ENCODE measurements at places on chromosomes 13 and 19.

- no peak for DNase-seq
- no peak overlapping the region for H3K27ac ChIP-seq
- peaks cover 48% of the 10 kb centered on the region for H3K27me3 ChIP-seq
- H3K4me1 ChIP-seq, result peaks cover 7% of the 10 kb centered on the region
- H3K4me3 ChIP-seq, result no peak overlapping the region
- no peaks in the 10 kb centered on the region for H3K36me3 ChIP-seq
Observed at GRCh38 chr19:58536852-58537798, 6.7 kb upstream of the TRIM28 start.

- no peaks in the 10 kb centered on the region for H3K27me3 ChIP-seq
- H3K36me3 ChIP-seq, result no peaks in the 10 kb centered on the region
- no peak overlapping the region for H3K27ac ChIP-seq
- no peak for DNase-seq
Observed at GRCh38 chr13:80504453-80504852, 163.5 kb upstream of the SPRY2 start.

DNA sequence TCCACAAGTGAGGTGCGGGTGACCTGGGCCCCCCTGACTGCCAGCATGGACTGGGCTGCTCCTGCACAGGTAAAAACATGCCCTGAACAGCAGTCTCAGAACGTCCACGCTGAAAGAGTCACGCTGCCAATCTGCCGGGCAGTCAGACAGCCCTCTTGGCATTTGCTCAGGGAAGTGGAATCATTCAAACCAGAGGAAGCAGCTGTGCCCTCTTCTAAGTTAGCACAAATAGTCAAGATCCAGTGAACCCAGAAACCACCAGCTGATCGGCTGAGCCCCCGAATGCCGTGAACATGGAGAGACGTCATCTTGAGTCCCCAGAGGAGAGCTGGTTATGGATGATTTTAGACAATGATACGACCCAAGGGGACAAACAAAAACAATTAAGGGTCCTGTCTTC, 34.4 kb downstream of the KLF2 start:
- no peak for DNase-seq
- H3K36me3 ChIP-seq, result peaks cover 60% of the 10 kb centered on the region
- no peak overlapping the region for H3K4me3 ChIP-seq
- H3K4me1 ChIP-seq, result peaks cover 6% of the 10 kb centered on the region
- no peak overlapping the region for H3K27ac ChIP-seq
- H3K27me3 ChIP-seq, result no peaks in the 10 kb centered on the region

DNA sequence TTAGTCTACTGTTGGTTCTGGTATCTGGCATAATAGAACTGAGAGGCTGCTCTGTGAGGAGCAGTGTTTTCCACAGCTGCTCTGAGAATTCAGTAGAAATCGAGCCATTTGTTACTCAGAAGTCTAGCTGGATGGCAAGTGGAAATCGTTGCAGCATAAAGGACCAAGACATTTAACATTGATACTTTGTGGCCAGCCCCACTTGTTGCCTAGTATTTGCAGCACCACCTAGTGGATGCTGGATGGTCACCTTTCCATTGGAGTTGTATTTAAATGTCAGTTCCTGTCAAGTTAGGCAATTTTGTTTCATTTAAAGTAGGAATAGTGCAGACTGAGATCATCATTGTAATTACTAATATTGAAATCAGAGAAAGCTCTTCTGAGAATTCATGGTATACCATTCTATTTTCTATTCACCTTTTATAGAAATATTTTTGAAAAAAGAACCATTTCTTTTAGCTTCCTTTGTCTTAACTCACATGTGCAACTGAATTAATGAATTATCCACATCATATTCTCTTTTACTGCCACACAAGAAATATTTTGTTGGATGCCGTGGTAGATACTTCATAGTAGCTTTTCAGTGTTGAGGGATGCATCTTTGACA, 64.6 kb downstream of the PDS5B start:
- peaks cover 3% of the 10 kb centered on the region for H3K36me3 ChIP-seq
- peak overlapping the region; percentile 51 for H3K27ac ChIP-seq
- H3K4me1 ChIP-seq, result peaks cover 5% of the 10 kb centered on the region
- DNase-seq, result peak; percentile 74
- no peaks in the 10 kb centered on the region for H3K27me3 ChIP-seq

- peak overlapping the region; percentile 95 for H3K27ac ChIP-seq
- H3K36me3 ChIP-seq, result peaks cover 38% of the 10 kb centered on the region
- DNase-seq, result peak; percentile 93
- no peaks in the 10 kb centered on the region for H3K27me3 ChIP-seq
- H3K4me1 ChIP-seq, result peaks cover 64% of the 10 kb centered on the region
Observed at GRCh38 chr13:110409581-110409992, 102.5 kb downstream of the COL4A2 start.

- H3K27me3 ChIP-seq, result no peaks in the 10 kb centered on the region
- H3K4me3 ChIP-seq, result no peak overlapping the region
- no peak for DNase-seq
Observed at GRCh38 chr19:38686530-38686888, 39.1 kb downstream of the ACTN4 start.

- no peaks in the 10 kb centered on the region for H3K27me3 ChIP-seq
- peak overlapping the region; percentile 95 for H3K4me3 ChIP-seq
- peaks cover 12% of the 10 kb centered on the region for H3K4me1 ChIP-seq
- DNase-seq, result peak; percentile 82
- H3K36me3 ChIP-seq, result no peaks in the 10 kb centered on the region
- peak overlapping the region; percentile 6 for H3K27ac ChIP-seq
Observed at GRCh38 chr13:76885203-76886004, 801 bp downstream of the KCTD12 start.

DNA sequence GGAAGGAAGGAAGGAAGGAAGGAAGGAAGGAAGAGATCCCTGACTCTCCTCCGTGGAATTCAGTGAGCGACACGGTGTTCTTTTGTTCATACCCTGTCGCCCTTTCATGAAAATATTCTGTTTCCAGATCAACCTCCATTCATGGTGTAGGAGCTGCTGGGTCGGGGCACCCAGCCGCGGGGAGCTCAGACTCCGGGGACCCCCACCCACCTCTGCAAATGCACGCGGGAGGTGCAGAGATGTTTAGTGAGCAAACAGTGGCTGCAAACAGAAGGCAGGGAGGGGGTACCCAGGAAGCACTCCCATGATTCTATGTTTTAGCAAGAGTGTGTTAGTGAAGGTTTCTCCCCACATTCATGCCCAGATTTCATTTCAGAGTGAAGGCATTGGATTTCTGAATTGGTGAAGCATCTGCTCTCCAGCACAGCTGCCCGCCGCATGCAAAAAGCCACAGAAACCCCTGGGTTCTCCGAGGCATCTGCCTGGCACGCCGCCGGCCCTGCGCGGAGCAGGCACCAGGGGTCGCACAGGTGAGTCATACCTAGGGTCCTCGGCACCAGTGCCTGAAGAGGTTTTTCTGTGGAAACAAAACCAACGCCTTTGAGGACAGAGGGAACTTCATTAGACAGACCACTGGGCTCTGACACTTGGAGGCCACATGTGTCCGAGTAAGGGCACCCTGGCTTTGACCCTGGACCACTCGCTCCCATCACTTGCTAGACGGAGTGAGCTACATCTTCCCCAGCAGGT, 80.6 kb downstream of the ZNF557 start:
- H3K27ac ChIP-seq, result no peak overlapping the region
- H3K27me3 ChIP-seq, result no peaks in the 10 kb centered on the region
- no peak for DNase-seq
- peaks cover 4% of the 10 kb centered on the region for H3K4me1 ChIP-seq
- H3K36me3 ChIP-seq, result peaks cover 6% of the 10 kb centered on the region

GRCh38 chr13:34478376-34478775, 463.7 kb upstream of the NBEA start:
- H3K36me3 ChIP-seq, result no peaks in the 10 kb centered on the region
- H3K4me3 ChIP-seq, result no peak overlapping the region
- no peak overlapping the region for H3K27ac ChIP-seq
- no peaks in the 10 kb centered on the region for H3K27me3 ChIP-seq
- no peak for DNase-seq
- peaks cover 1% of the 10 kb centered on the region for H3K4me1 ChIP-seq

DNA sequence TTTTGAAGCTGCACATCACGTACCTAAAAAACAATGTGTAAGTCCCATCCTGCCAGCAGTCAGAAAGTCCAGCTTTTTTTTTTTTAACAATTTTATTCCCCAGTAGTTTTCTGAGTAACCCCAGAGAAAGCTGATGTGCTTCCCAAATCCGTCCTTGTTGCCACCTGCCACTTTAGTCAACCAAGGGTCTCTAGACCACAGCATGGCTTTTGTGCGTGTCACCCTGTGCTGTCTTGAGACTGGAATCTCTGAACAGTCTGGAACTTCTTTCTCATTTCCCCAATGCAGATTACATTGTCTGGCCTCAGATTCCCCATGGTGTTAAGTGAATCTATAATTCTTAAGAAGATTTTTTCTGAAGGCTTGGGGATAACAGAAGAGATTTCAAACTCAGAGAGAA, 289.2 kb upstream of the KLF12 start:
- no peaks in the 10 kb centered on the region for H3K4me1 ChIP-seq
- no peak for DNase-seq
- no peaks in the 10 kb centered on the region for H3K27me3 ChIP-seq
- no peak overlapping the region for H3K27ac ChIP-seq

DNA sequence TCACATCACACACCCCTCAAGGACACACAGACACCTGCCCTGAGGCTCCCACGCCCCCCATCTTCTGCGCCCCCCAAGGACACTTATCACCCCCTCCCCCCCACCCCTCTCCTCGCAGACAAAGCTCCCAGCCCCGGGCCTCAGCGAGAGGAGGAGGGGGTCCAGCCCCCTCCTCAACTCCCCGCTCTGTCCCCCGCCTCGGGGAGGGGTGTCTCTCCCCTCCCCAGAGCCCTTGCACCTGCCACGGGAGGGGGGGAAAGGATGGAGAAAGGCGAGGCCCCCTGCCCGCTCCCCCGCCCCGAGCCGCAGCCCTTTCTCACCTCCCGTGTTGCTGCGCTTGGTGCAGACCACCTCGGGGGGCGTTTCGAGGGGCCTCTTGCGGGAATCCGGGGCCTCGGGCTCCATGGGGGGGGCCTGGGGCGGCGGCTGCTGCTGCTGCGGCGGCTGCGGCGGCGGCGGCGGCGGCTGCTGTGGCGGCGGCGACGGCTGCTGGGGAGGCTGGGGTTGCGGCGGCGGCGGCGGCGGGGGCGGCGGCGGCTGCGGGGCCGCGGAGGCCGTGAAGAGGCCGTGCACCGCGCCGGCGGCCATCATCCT, 621 bp downstream of the NOVA2 start:
- H3K36me3 ChIP-seq, result no peaks in the 10 kb centered on the region
- H3K27ac ChIP-seq, result no peak overlapping the region
- no peak for DNase-seq
- H3K4me3 ChIP-seq, result no peak overlapping the region
- H3K27me3 ChIP-seq, result peaks cover 68% of the 10 kb centered on the region

- peak overlapping the region; percentile 27 for H3K27ac ChIP-seq
- H3K4me3 ChIP-seq, result no peak overlapping the region
- peaks cover 5% of the 10 kb centered on the region for H3K36me3 ChIP-seq
- no peaks in the 10 kb centered on the region for H3K27me3 ChIP-seq
- peaks cover 15% of the 10 kb centered on the region for H3K4me1 ChIP-seq
- DNase-seq, result no peak
Observed at GRCh38 chr19:31347354-31347753, 1.9 kb downstream of the TSHZ3 start.

DNA sequence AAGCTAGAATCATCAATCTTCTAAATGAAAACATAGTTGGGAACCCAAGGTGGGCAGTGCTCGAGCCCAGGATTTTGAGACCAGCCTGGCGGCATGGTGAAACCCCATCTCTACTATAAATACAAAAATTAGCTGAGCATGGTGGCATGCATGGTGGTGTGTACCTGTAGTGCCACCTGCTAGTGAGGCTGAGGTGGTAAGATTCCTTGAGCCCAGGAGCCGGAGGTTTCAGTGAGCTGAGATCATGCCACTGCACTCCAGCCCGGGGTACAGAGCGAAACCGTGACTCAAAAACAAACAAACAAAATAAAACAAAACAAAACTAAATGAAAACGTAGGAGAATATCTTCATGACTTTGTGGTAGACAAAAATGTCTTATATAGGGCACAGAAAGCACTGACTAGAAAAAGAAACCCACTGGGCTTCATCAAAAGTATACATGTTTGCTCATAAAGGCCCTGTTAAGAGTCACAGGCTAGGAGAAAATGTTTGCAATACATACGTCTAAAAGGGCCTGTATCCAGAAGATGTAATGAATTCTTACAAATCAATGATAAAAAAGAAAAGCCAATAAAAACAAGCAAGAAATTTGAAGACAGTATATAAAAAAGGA, 353.6 kb downstream of the FGF9 start:
- H3K36me3 ChIP-seq, result no peaks in the 10 kb centered on the region
- no peaks in the 10 kb centered on the region for H3K27me3 ChIP-seq
- H3K4me3 ChIP-seq, result no peak overlapping the region
- no peaks in the 10 kb centered on the region for H3K4me1 ChIP-seq
- no peak for DNase-seq

- no peaks in the 10 kb centered on the region for H3K27me3 ChIP-seq
- H3K4me1 ChIP-seq, result peaks cover 30% of the 10 kb centered on the region
- H3K4me3 ChIP-seq, result no peak overlapping the region
- H3K27ac ChIP-seq, result no peak overlapping the region
- no peak for DNase-seq
Observed at GRCh38 chr13:98521461-98522247, 55.3 kb downstream of the STK24 start.

- peaks cover 31% of the 10 kb centered on the region for H3K4me1 ChIP-seq
- peak; percentile 53 for DNase-seq
- peak overlapping the region; percentile 82 for H3K4me3 ChIP-seq
- peaks cover 3% of the 10 kb centered on the region for H3K27me3 ChIP-seq
- H3K36me3 ChIP-seq, result no peaks in the 10 kb centered on the region
Observed at GRCh38 chr19:15199661-15200552, 888 bp downstream of the NOTCH3 start.

DNA sequence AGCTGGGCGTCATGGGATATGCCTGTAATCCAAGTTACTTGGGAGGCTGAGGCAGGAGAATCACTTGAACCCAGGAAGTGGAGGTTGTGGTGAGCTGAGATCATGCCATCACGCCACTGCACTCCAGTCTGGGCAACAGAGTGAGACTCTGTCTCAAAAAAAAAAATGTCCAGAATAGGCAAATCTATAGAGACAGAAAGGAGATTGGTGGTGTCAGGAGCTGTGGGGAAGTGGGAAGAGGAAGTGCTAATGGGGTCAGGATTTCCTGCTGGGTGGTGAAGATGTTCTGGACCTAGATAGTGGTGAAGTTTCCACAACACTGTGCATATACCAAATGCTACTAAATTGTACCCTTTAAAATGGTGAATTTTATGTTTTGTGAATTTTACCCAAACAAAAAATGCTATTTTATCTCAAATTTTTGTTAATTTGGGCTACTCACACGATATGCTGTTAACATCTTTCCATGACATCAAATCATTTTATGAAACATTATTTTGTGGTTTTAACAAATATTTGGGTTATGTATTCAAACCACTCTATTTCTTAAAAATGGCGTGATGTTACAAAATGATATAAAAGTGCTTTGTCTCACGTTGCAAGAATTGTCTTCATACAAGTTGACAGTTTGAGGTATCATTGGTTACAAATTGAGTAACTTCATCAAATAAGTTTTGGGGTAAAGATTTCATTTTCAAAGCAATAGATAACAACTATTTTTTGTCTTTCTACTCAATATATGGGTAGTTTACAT, 7.4 kb upstream of the CYP4F3 start:
- H3K27me3 ChIP-seq, result peaks cover 28% of the 10 kb centered on the region
- no peak for DNase-seq
- no peak overlapping the region for H3K27ac ChIP-seq
- H3K4me1 ChIP-seq, result no peaks in the 10 kb centered on the region
- no peaks in the 10 kb centered on the region for H3K36me3 ChIP-seq

Data from mesenchymal stem cell (in vitro differentiated cells and primary cell).